ENCODE measurements at places on chromosomes 7 and 10.

DNA sequence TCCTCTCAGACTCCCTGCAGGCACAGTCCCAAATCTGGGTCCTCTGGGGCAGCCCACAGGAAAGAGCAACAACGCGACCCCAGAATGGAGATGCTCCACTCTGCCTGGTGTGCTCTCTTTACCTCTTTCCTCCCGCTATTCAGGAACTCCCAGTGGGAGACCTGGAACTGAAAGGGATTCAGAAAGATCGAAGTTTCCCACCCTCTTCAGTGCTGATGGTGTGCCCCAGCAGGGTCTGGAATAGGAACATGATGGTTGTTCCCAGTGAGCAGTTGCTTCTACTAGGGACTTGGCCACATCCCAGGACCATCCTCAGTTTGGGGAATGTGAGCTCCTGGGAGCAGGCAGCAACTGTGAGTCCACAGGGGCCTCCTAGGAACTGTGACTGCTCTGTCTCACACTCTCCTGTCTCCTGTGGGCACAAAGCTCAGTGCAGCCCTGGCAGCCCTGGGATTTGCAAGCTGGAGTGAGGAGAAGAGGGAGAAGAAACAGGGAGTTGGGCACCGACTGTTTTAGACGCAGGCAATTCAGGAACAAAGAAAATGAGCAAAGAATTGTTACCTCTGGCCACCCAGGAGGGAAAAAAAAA lies 17.9 kb downstream of the OR6V1 start:
- no peak overlapping the region for H3K27ac ChIP-seq
- H3K4me1 ChIP-seq: no peaks in the 10 kb centered on the region
- H3K27me3 ChIP-seq: peaks cover 8% of the 10 kb centered on the region
- no peak for DNase-seq
- H3K4me3 ChIP-seq: no peak overlapping the region

DNA sequence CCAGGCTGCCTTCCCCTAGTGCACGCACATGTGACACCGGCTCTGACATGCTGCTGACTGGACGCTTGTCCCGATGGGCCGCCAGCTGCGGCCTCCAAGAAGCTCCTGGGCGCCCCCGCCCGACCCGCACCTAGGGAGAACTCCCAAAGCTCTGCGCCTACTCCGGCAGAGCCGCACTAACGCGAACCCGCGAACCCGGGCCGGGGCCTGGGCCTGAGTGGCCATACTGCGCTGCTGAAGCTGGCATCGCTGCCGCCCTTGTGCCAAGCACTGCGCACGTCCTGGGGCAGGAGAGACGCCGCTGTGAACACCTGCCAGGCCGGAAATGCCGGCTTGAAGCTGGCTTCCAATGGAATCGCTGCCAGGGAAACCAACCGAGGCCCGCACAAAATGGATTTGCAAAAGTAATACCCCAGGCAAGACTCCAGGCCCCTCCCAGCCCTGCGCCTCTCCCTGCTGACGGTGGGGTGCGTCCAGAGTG lies 85.1 kb downstream of the WASHC2A start:
- peak; percentile 36 for DNase-seq
- H3K27ac ChIP-seq: no peak overlapping the region
- H3K4me3 ChIP-seq: peak overlapping the region; percentile 29
- no peaks in the 10 kb centered on the region for H3K4me1 ChIP-seq
- H3K36me3 ChIP-seq: no peaks in the 10 kb centered on the region

DNA sequence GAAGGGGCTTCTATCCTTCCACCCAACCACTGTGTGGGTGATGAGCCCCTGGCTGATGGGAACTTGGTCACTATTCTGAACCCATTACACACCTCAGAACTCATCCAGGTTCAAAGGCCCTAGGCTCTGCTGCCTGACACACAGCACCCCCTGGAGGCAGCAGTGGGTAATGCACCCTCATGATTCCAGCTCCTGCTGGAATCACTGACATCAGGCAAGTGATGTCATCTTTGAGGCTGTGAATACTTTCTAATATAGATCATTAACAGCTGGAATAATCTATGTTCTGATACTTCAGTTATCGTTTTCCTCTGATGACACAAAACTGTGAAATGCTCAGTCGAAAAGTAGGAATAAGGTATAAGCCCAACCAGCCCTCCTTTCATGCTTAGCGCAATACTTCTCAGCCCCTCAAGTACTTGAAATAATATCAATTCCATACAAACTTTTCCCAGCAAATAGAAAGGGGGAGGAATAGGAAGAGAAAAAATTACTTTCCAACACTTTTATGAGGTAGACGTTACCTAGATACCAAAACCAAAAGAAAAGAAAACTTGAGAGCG lies 7.5 kb upstream of the RBP3 start:
- peaks cover 10% of the 10 kb centered on the region for H3K4me1 ChIP-seq
- no peaks in the 10 kb centered on the region for H3K36me3 ChIP-seq
- peaks cover 32% of the 10 kb centered on the region for H3K27me3 ChIP-seq

GRCh38 chr7:111223802-111224253 lies 132.9 kb downstream of the LRRN3 start:
- no peak overlapping the region for H3K4me3 ChIP-seq
- DNase-seq: no peak
- no peaks in the 10 kb centered on the region for H3K27me3 ChIP-seq

DNA sequence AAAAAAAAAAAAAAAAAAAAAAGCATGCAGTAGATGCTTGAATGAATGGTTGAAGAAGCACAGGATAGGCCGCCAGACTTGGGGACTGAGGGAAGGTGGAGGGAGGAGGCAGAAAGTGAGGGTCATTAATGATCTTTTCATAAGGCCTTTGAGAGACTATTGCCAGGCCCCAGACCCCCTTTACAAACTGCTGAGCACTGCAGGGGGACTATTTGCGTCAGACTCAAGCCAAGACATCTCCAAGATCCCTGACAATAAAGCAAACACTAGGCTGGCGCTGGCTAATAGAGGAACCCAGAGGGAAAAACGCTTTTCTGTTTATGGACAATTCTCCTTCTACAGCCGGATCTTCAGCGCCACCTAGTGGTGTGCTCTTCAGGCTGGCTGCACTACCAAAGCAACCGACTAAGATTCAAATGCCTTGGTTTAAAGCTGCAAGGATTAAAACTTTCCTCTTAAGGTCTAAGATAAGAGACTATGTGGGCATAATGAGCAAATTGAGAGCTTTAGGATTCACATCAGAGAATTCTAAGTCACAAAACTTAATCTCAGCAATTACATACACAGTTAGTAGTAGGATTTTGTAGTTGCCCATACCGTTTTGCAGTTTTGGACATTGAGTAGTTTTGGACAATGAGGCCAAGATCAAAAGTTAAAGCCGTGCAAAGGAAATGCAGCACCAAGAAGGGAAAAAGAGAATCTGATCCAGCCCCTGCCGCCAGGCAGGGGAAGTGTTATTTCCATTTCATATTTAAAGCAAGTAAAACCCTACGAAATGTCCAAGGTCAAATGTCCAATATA lies 17.9 kb upstream of the AGK start:
- H3K27me3 ChIP-seq: no peaks in the 10 kb centered on the region
- H3K4me1 ChIP-seq: peaks cover 2% of the 10 kb centered on the region

DNA sequence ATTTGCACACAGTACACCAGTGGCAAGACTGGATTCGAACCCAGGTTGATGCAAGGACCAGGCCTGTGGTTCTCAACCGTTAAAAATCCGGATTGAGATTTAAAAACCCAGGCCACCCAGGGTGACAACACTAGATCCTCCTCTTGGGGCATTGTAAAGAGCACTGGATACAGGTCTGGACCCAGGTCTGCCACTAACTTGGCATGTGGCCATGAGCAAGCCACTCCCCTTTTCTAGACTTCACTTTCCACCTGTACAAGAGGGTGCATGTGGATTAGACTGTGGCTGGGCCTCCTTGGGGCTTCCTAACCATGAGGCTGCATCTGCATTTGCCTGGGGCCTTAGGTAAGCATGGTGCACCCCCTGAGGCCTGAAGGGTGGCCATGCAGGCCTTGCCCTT lies 21.7 kb upstream of the SLC29A3 start:
- peaks cover 58% of the 10 kb centered on the region for H3K36me3 ChIP-seq
- H3K4me1 ChIP-seq: peaks cover 4% of the 10 kb centered on the region
- H3K4me3 ChIP-seq: no peak overlapping the region
- DNase-seq: no peak
- H3K27ac ChIP-seq: no peak overlapping the region

Measured in SK-N-SH (cell line).